Nucleus accumbens (tissue), 56 donors: ENCODE measurements at places on chromosomes 16 and 17.

- no peak for DNase-seq
These were observed 178.0 kb downstream of the WWOX start for GRCh38 chr16:78277321-78278055.

GRCh38 chr17:81347437-81347836 lies 47.8 kb upstream of the BAHCC1 start:
- DNase-seq, result no peak

GRCh38 chr16:47258874-47259461 lies 115.2 kb upstream of the NETO2 start:
- no peak for DNase-seq

- no peak for DNase-seq
These were observed 50.9 kb downstream of the B9D1 start for GRCh38 chr17:19311421-19312215.

GRCh38 chr16:12290868-12291267 lies 314.3 kb downstream of the SNX29 start:
- DNase-seq, result no peak

DNA sequence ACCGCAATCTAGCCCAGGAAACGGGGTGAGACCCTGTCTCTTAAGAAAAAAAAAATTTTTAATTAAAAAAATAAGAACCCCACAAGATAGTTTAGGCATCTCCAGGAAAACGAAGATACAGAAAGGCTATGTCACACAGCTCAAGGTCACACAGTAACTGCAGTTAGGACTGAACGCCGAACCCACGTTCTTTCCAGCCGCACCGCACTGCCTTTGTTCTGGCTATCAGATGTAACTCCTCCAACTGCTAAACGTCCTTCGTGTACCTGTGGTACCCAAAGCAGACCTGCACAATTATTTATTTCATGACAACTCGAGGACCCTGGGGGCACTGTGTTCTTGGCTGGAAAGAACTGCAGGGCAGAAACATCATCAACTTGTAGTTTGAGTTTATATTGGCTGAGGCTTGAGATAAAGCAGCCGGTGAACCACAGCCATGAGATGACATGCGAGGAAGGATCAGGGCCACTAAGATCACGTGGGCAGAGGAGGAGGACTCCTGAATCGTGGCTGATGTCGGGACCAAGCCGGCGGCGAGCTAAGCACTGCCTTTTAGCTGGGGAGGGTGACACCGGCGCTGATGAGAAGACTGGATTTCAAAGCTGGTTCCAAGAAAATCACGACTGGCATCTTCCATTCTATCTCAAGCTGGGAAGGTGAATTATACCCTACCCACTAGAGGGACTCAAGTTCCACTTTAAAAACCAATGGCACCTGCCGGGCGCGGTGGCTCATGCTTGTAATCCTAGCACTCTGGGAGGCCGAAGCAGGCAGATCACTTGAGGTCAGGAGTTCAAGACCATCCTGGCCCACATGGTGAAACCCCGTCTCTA lies 20.7 kb upstream of the MNT start:
- DNase-seq, result no peak

DNA sequence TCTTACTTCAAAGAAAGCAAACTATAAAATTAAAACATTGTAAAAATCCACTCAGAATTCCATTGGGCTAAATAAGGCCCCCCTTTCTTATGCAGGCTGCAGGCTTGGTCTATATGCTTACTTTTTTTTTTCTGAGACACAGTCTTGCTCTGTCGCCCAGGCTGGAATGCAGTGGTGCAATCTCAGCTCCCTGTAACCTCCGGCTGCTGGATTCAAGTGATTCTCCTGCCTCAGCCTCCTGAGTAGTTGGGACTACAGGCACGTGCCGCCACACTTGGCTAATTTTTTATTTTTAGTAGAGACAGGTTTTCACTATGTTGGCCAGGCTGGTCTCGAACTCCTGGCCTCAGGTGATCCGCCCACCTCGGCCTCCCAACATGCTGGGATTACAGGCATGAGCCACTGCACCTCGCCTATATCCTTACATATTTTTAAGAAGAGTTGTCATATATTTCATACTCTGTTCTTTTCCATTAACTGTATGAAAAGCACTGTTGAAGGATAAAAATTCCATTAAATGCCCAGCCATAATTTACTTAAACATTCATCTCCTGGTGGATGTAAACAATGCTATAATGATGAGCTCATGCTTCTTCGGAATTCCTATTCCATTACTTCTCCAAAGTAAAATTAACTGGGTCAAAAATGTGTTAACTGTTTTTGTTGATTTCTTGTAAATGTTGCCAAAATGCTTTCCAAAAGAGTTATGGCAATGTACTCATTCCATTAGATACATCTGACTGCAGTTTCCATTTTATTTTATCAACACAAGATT lies 17.8 kb downstream of the SNN start:
- DNase-seq, result no peak

DNA sequence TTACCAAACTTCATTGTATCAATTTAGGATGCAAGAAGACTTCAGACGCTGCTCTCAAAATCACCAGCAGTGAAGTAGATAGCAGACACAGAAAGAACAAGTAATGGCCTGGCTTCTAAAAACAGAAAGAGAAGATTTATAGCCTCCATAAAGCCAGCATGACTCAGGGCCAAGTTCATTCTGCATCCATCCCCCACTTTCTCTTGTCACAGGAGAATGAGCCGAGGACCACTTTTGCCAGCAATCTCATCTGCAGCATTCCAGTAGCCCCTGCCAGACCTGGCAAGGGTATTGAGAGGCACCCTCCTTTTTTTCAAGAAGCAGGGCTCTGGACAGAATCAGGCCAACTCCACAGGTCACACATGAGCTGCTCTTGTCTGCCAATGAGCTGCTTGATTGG lies 355.4 kb upstream of the SOX9 start:
- DNase-seq, result no peak
